ENCODE measurements at places on chromosomes 16 and 17. TPM values are rescaled to one million over a fixed set of nuclear protein-coding genes. Genes with fewer than 3 reads are reported as not detected.

DNA sequence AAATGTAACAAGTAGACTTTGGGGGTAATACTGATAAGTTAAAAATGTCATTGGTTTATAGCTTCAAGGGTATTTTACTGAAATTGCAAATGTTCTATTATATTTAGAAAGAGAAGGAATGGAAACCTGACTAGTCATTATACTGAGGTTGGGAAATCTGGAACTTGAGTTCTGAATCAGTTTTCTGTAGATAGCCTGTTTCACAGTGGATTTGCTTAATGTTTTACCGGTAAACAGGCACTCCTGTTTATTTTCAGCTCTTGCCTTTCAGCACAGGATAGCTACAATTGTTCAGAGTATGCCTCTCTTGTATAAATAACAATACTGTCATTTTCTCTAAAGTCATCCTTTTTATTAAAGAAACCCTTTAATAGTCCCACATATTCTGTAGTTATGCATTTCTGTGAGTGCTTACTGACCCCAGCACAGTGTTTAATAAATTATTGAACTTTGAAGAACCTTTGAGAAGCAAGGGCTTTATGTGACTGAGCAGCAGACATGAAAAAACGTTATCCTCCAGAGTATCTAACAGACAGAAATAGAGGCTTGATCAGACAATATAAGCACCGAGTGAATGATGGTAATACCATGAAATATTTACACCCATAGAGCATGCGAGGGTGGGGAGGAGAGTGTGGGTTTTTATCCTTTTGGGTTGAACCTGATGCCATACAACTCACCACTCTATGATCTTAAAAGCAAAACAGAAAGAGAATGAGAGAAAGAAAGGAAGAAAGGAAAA, 58.2 kb downstream of the FTO start:
- DNase-seq = peak; percentile 26
- H3K4me3 ChIP-seq = no peak overlapping the region
- H3K4me1 ChIP-seq = peaks cover 39% of the 10 kb centered on the region
- no peak overlapping the region for H3K27ac ChIP-seq
- no peaks in the 10 kb centered on the region for H3K27me3 ChIP-seq

DNA sequence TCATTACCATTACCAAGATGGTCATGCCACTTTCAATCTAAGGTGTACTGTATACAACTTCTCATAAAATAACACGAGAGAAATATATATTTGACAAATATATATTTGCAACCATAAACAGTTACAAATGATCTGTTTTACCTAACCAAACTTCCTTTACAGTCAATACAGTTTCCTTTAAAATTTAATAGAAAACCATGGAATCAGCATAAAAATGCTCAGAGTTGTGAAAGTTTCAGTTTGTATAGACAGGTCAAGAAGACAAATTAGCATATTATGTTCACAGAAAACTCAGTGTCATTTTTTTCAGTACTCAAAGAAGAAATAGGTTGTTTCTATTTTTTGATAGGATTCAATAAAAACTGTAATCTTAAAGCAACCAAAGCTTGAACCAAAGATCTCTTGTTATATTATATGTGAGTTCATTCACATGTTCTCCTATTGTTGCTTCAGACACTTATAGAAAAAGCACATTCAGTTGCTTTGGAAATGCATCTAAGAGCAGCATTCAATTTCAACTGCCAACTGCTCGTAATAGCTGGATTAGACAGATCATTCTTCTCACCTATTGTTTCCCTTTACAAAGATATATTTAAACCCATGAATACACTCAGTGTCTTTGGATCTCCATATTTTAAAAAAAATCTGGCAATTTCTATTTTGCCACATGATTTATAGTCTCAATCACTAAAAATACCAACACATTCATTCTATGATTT, 15.1 kb downstream of the SSH2 start:
- no peak for DNase-seq
- no peaks in the 10 kb centered on the region for H3K36me3 ChIP-seq
- H3K27me3 ChIP-seq = no peaks in the 10 kb centered on the region
- H3K4me3 ChIP-seq = no peak overlapping the region
- H3K4me1 ChIP-seq = peaks cover 13% of the 10 kb centered on the region
- H3K27ac ChIP-seq = no peak overlapping the region

- H3K27ac ChIP-seq = no peak overlapping the region
- no peaks in the 10 kb centered on the region for H3K27me3 ChIP-seq
- no peak for DNase-seq
- H3K4me3 ChIP-seq = no peak overlapping the region
- H3K4me1 ChIP-seq = no peaks in the 10 kb centered on the region
- H3K36me3 ChIP-seq = no peaks in the 10 kb centered on the region
Measured at GRCh38 chr16:79098907-79099306, 501.6 kb downstream of the MAF start.

- H3K36me3 ChIP-seq = peaks cover 15% of the 10 kb centered on the region
- H3K27me3 ChIP-seq = no peaks in the 10 kb centered on the region
- H3K27ac ChIP-seq = peak overlapping the region; percentile 65
- peaks cover 26% of the 10 kb centered on the region for H3K4me1 ChIP-seq
Measured at GRCh38 chr17:64152428-64153125, 22.6 kb upstream of the ERN1 start.

Gene PIEZO1
- polyA plus RNA-seq = 49.2 TPM

Gene ZNF385C
- 3.0 TPM for polyA plus RNA-seq
